Activated naive CD8-positive, alpha-beta T cell treated with anti-CD3 and anti-CD28 coated beads, Interleukin-2, amount 10 ng/mL, durations not matched to agents 7 days and 5 days (primary cell): ENCODE measurements at places on chromosomes 13 and 19. TPM values are rescaled to one million over a fixed set of nuclear protein-coding genes. Genes with fewer than 3 reads are reported as not detected.

The FSD1 gene
- 20.8 TPM for total RNA-seq

DNA sequence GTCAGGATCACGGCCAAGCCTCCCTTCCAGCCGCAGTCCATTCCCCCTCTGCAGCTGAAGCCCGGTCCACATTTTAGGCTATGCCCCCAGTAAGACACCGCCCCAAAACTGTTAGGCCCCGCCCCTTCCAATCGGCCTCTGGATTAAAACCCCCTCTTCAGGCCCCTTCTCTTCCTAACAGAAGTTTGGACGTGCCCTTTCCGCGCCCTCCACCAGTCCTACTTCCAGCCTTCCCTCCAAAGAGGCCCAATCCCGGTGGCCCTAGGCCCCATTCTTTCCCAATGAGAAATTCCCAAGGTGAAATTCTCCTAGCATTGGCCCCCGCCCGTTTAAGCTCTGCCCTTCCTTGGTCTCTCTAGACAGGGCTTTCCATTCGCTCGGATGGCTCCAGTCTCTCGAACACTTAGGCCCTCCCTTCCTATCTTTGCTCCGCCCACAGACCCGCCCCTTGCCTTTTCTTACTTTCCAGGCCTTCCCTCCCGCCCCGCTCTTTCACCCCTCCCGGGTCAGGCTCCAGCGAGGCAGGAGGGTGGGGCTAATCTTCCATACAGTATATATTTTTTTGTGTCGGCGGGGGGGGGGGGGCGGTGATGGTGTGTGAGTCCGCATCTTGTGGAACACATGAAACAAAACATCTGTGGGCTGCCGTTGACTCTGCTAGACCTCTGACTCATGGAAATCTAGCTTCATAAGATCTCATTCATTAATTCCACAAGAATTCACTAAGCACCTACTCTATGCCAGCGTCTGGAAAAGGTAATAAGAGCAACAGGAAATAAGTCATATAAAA is 13.6 kb downstream of the LTBP4 start:
- DNase-seq = peak; percentile 78

DNA sequence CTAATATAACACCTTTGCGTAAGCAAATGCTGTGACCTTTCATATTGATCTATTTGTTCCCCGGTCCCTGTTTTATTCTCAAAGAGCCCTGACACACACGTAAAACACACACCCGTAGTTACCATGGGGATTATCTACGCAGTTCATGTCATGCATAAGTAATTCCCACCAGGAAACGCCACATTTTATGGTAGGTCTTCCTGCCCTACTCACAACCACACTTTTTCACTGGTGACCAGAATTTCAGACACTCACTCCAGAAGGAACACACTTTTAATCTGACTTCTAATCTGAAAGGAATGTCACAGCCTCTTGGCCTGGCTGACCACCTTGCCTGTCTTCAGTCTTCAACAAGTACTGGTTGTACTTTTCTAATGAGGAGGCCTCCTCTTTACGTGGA is 46.8 kb downstream of the SLC7A1 start:
- DNase-seq = no peak

GRCh38 chr13:106499896-106500295 is 35.6 kb downstream of the EFNB2 start:
- DNase-seq = no peak

DNA sequence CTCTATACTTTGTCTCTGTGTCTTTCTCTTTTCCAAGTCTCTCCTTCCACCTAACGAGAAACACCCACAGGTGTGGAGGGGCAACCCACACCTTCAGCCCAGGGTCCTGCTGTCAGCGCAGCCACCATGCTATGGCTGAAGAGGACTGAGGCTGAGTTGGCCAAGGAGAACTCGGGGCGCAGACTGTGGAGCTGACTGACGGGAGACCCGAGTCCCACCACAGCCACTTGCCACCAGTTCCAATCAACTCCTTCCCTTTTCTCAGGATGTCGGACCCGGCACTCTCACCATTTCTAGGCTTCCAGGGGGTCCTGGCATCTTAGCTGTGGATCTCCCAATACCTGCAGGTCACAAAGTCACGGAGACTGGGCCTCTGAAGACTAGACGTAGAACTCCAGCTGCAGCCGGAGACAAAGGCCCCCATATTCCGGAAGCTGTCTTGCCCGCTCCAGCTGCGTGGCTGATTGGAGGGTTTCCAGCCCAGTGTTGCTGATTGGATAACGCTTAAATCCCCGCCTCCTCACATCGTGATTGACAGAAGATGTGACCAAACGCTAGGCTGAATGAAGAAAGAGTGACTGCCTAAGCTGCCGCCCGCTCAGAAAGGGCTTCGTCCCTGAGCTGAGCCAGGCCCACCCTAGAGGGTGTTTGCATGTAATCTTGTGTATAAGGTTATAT is 63.6 kb downstream of the ZNF429 start:
- DNase-seq = peak; percentile 63

GRCh38 chr19:40217027-40217810 is 965 bp downstream of the TTC9B start:
- DNase-seq = peak; percentile 52
